ENCODE measurements at places on chromosomes 1 and 21. TPM values are rescaled to one million over a fixed set of nuclear protein-coding genes. Genes with fewer than 3 reads are reported as not detected.

DNA sequence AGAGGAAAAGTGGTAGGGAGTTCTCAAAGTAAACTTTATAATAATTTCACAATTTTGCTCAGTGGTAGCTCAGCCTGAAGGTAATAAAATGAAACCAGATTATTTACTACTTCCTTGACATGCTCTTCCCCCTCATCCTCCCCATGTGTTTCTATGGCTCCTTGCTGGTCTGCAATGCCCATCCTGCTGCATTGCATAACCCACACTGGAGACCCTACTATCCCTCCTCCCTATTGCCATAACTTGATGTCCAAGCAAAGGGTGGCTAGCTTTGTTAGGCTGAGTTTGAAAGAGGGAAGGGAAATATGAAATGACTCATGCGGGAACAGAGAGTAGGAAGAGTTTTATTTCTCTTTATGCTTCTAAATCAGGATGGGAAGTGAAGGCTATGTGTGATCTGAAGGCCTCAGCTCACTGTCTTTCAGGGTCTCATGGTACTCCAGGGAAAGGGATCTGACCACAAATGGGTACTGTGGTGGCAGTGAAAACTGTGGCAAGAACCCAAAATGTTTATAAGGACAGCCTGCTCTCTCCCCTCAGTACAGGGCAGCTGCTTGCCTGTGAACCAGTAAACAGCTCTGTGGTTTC is 36.4 kb upstream of the HSD17B7 start:
- no peak for DNase-seq

DNA sequence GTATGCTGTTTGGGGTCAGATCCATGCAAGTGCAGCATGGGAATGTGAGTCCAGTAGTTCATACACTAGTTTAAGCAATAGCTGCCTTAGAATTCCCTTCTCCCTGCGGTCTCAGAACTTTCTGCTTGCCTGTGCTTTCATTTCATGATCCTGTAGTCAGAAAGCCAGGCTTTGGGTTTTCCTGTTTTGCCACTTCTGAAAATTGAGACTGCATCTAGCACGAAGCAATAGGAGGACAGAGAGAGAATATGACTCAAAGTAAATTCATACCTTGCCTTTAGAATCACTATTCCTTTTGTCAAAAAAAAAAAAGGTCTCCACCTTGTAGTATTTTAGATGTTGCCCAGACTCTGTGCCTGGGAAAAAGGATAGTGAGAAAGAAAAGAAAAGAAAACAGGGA is 161.2 kb upstream of the SNX7 start:
- DNase-seq = no peak

GRCh38 chr1:83912876-83913275 is 86.1 kb downstream of the TTLL7 start:
- DNase-seq = no peak

- DNase-seq = no peak
Measured at GRCh38 chr1:100448366-100448765, 89.6 kb upstream of the GPR88 start.

- no peak for DNase-seq
Measured at GRCh38 chr1:225413708-225414375, 14.0 kb downstream of the LBR start.

- no peak for DNase-seq
Measured at GRCh38 chr1:6465461-6466005, 440 bp downstream of the TNFRSF25 start.

Gene CLCA1
- not detected for total RNA-seq

Gene EPHA10
- not detected for total RNA-seq

GRCh38 chr1:31548534-31548906 is 27.8 kb upstream of the TINAGL1 start:
- DNase-seq = peak; percentile 34

All from MG63 (cell line).